ENCODE measurements at places on chromosomes 13 and 19.

DNA sequence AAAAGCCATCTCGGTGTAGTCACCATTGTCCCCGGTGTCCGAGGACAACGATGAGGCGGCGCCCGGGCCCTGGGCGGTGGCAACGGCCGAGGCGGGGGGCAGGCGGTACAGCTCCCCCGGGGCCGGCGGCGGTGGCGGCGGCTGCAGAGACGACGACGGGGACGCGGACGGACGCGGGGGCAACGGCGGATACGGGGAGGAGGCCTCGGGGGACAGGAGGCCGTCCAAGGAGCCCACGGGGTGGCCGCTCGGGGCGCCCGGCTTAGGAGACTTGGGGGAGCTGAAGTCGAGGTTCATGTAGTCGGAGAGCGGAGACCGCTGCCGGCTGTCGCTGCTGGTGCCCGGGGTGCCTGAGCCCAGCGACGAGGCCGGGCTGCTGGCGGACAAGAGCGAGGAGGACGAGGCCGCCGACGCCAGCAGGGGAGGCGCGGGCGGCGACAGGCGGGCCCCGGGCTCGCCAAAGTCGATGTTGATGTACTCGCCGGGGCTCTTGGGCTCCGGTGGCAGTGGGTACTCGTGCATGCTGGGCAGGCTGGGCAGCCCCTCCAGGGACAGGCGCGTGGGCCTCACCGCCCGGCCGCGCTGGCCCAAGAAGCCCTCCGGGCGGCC, 3.5 kb downstream of the IRS2 start:
- no peak for DNase-seq

DNA sequence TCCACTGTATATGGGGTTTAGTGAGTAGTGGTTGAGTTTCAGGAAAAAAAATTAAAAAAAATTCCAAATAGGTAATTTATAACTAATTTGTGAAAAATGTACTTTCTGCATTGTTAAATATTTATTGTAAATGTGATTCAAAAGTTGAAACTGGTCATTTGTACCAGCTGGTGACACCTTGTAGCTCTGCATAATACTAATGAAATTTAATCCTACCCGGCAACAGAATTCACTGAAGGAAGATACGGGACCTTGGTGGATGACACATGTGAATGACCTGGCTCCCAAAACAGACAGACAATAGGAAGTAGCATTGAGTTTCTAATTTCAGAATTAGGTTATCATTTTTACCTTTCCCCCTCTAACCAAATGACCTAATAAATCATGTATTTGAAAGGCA, 73.8 kb downstream of the SLITRK6 start:
- DNase-seq: peak; percentile 54

GRCh38 chr13:46896341-46897137, at the start of gene HTR2A:
TSS of gene HTR2A (minus strand) at chr13:46897053. CDS start at chr13:46895906, 1,147 bp downstream.
- no peak for DNase-seq

DNA sequence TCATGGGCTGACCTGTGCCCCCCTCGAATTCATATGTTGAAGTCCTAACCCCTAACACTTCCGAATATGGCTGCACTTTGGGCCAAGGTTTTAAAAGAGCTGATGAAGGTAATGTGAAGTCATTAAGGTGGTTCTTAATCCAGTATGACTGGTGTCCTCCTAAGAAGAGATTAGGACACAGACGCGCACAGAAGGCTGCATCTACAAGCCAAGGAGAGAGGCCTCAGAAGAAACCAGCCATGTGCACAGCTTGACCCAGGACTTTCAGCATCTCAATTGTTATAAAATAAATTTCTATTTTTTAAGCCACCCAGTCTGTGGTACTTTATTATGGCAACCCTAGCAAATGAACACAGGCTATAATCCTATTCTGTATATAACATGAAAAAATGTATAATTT, 99.9 kb downstream of the DOCK9 start:
- no peak for DNase-seq

- DNase-seq: no peak
These were observed 1.0 kb upstream of the TYROBP start for GRCh38 chr19:35908973-35909683.

All from NCI-H1417 treated with DMSO at 0.1 percent for 48 hours (cell line).